D341Med (cell line): ENCODE measurements at places on chromosomes 3 and 15.

DNA sequence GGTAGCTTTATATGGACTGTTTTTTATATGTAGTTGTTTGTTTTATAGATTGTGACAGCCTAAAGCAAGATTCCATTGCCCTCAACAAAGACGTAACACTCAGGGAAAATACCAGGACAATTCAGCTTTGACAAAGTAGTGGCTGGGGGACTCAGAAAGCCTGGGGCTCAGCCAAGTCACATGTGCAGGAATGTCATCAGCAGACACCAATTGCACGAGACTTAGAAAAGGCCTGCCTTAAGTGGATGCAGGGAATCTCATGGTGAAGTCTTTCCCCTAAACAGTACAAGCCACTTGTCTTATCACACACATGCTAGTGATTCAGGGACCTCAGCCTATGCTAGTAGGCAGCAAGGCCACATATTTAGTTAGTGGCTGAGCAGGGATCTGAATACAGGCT is 381.8 kb upstream of the THBS1 start:
- DNase-seq = no peak

- DNase-seq = no peak
These were observed 4.5 kb upstream of the CACNA1D start for GRCh38 chr3:53489787-53490458.

GRCh38 chr3:10290481-10291176 is 2.1 kb downstream of the GHRL start:
- no peak for DNase-seq

GRCh38 chr3:176920766-176921160 is 276.5 kb downstream of the TBL1XR1 start:
- DNase-seq = no peak

DNA sequence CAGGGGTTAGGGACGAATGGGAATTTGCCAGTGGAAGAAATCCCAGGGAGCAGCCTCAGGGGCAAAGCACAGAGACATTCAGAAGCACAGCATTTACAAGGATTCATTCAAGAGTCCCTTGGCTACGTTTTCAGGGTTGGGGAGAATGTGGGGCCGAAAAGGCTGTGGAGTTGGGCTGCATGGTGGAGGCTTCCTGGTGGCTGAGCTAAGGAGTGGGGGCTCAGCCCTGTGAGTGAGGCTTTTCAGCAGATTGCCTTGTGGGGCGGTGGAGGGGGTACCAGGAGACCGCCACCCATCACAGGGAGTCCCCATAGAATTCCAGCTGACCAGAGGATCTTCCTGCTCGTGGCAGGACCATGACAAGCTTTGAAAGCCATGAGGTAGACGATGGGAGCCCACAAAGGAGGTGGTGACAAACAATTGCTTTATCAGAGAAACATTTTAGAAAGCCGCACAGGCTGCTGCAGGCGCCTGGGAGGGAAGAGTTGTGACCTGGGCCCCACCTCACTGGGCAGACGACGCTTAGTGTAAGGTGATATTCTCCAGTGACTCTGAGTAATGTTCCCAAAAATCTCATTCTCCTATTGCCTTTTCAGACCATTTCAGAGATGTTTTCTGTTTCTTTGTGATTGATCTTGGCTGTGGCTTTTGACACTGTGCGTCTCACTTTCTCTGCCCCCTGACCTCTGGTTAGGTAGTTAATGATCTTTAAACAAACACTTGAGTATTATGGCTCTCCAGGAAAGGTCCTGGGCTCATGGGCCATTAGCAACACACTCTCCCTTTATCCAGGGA is 128.0 kb downstream of the DNAJB8 start:
- DNase-seq = no peak

DNA sequence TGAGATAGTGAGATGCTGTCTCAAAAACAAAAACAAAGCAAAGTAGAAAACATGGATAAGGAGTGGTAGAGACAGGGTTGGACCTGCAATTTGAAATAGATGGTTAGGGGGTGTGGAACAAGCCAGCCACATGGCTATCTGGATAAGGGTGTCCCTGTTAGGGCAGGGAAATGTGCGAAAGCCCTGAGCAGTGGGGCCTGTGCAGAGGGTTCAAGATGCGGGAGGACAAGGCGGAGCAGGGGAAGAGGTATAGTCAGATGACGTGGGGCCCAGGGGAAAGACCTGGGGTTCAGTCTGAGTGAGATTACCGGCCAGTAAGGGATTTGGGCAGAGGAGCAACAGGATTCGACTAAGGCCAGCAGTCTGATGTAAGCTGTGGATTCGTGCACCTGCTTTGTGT is 18.4 kb upstream of the NR2E3 start:
- no peak for DNase-seq

DNA sequence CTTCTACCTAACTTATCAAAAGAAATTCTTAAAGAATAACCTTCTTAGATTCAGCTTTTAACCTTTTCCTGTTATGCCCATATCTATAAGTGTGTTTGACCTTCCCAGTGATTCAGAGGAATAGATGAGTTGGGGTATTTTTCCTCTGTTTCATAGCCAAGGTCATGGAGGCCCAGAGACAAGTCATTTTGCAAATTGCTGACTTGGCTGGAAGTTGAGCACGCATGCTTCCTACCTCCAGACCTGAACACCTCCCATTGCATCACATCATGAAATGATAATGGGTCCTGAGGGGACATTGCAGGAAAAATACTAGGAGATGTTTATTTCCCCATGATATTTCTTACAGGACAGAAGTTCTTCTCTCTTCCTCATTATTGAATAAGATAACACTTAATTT is 158.6 kb upstream of the LMCD1 start:
- DNase-seq = no peak

DNA sequence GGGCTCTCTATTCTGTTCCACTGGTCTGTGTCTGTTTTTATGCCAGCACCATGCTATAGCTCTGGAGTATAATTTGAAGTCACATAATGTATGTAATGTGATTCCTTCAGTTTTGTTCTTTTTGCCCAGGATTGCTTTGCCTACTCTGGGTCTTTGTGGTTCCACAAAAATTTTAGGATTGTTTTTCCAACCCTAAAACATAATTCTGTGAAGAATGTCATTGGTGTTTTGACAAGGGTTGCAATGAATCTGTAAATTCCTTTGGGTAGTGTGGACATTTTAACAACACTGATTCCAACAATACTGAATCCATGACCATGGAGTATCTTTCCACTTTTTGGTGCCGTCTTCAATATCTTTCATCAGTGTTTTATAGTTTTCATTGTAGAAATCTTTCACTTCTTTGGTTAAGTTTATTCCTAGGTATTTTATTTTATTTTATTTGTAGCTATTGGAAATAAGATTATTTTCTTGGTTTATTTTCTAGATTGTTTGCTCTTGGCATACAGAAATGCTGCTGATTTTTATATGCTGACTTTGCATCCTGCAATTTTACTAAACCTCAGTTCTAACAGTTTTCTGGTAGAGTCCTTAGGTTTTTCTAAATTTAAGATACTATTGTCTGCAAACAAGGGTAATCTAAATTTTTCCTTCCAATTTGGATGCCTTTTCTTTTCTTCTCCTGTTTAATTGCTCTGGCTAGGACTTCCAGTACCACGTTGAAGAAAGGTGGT is 29.7 kb downstream of the TJP1 start:
- no peak for DNase-seq

DNA sequence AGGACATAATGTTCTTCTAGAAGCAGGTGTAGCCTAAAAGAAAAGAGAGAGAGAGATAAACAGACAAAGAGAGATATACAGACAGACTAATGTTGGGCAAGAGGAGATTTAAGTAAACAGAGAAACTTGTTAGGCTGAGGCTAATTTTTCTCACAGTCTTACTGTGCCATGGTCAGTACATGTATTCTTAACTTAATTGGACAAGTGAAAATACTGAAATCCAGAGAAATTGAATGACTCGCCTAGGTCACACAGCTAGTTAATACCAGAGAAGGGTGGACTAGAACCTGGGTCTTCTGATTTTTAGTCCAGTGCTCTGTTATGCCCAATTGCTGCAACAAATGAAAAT is 6.7 kb upstream of the ZNF609 start:
- DNase-seq = no peak

- no peak for DNase-seq
These were observed 32.4 kb upstream of the LDHAL6B start for GRCh38 chr15:59174151-59174834.

DNA sequence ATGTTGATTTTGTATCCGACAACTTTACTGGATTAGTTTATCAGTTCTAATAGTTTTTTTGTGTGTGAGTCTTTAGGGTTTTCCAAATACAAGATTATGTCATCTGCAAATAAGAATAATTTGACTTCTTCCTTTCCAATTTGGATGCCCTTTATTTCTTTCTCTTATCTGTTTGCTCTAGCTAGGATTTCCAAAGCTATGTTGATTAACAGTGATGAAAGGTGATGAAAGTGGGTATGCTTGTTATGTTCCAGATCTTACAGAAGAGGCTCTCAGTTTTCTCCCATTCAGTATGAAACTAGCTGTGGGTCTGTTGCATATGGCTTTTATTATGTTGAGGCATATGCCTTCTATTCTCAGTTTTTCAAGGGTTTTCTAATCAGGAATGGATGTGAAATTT is 56.4 kb upstream of the CHRNB4 start:
- DNase-seq = no peak

DNA sequence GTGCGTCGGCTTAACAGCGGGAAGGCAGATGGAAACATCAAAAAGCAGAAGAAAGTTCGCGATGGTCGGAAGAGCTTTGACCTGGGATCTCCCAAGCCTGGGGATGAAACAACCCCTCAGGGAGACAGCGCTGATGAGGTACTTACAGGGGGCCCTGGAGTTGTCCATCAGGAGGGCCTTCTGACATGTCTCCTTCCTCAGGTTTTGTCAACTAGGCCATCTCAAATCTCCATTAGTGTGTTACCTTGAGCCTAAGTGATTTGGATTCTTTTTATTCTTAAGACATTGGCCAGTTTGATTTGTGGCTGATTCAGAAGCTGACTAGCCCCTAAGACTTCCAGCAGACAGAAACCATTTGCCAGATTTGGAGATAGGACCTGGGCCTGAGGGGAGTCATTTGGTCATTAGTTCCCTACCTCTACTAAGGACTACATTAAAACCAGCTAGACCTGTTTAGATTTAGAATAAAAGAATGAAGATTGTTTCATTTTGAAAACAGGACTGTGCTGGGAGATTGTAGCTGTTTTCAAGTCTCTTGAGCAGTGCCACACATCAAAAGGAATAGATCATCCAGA is 97.6 kb upstream of the UMPS start:
- DNase-seq = no peak
